ENCODE measurements at places on chromosomes 5 and 9. TPM values are rescaled to one million over a fixed set of nuclear protein-coding genes. Genes with fewer than 3 reads are reported as not detected.

DNA sequence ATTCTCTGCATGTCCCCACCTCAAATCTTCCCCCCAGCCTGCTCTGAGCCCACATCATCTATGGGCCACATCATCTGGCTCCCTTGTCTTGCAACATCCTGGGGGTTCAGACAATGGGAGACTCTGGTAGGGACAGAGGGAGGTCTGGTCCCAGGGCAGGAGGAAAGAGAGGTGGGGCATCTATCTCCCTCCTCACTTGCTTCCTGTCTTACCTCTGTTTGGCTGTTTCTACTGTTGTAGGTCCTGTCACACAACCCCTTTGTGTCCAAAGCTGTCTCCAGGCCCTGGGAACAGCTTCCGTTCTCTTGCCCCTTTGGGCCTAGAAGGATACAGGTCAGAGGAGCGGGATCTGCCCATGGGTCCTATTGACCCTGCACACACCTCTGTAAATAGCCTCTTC, 227.2 kb downstream of the NSG2 start:
- DNase-seq: no peak

- DNase-seq: no peak
Measured at GRCh38 chr5:40720069-40720468, 35.7 kb downstream of the TTC33 start.

DNA sequence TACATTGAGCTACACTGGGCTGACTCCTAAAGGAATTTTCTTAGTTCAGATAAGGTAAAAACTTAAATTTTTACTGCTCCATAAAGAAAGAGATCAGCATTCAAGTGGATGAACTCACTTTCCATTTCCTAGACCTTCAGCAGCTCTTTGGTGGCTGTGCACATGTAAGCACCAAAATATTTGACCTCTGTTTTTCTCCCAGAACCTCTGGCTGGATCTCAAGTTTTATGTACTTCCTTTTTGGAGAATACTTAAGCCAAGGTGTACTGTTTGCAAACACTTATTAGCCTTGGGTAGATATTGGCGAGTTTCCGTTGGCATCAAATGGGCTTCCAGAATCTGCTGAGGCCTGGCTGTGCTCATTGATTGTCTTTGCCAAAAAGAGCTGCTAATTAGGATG, 10.3 kb downstream of the TNC start:
- DNase-seq: no peak

The OR1N1 gene
- not detected for total RNA-seq

The FGF1 gene
- 0.08 TPM for total RNA-seq

All from activated T-helper 1 cell treated with anti-CD3 and anti-CD28 coated beads, Interleukin-12 subunit alpha, Interleukin-12 subunit beta, Interleukin-2, Interleukin-4 antibody, amounts not matched to agents 30 ng/mL and 10 ng/mL and 1 ng/mL, durations not matched to agents 14 hours and 24 hours and 36 hours (primary cell).